ENCODE measurements at places on chromosomes 7 and 10.

DNA sequence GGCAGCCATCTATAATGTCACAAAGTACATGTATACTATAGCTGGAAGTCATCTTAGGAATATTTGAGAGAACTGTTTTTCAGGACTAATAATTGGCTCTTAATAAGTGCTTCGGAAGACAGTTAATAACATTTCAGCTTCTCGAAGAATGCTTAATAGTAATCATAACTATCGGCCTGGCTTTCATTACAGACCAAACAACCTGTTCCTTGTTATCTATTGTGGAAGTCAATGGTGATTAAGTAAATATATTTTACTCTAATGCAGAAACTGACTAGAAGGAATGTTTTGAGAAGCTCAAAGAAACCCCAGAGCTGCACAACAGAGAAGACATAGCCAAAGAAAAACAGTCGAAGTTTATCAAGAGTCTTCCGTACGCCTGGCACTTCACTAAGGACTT, 106.8 kb upstream of the FAM133B start:
- no peaks in the 10 kb centered on the region for H3K27me3 ChIP-seq
- H3K4me3 ChIP-seq: no peak overlapping the region
- DNase-seq: no peak
- no peaks in the 10 kb centered on the region for H3K36me3 ChIP-seq
- H3K27ac ChIP-seq: no peak overlapping the region

DNA sequence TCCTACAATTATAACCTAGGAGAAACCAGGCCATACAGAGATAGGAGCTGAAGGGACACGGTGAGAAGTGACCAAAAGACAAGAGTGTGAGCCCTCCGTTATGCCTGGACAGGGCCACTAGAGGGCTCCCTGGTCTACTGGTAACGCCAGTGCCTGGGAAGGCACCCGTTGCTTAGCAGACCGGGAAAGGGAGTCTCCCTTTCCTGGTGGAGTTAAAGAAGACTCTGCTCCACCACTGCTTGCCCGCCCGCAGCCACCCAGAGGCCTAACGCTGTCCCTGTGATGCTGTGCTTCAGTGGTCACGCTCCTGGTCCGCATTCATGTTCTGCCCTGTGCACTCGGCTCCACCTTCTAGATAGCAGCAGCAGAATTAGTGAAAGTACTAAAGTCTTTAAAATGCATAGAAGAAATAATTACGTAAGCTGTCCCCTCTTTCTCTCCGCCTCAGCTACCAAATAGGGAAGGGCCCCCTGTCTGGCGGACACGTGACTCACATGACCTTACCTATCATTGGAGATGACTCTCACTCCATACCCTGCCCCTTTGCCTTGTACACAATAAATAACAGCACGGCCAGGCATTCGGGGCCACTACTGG, 34.8 kb downstream of the GRID2IP start:
- H3K4me3 ChIP-seq: no peak overlapping the region
- peaks cover 6% of the 10 kb centered on the region for H3K4me1 ChIP-seq
- DNase-seq: peak; percentile 89
- no peaks in the 10 kb centered on the region for H3K36me3 ChIP-seq
- H3K27ac ChIP-seq: no peak overlapping the region
- no peaks in the 10 kb centered on the region for H3K27me3 ChIP-seq

DNA sequence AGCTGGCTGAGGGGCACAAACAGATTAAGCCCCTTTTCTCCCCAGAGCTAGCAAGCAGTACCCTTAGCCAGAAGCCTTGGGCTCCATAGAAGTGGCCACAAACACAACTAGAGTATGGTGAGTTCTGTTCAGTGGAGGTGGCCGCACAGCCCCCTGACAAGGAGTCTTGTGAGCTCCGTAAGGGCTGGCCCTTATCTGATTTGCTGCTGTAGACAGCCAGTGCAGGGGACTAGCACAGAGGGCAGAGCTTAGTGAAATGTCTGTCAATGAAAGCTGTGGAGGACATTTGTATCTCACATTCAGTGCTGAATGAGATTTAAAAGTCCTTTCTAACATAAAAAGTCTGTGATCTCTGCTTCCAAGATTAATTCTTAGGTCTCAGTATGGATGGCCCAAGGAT, 137.3 kb downstream of the AUTS2 start:
- no peaks in the 10 kb centered on the region for H3K27me3 ChIP-seq
- DNase-seq: no peak
- H3K4me1 ChIP-seq: peaks cover 6% of the 10 kb centered on the region

DNA sequence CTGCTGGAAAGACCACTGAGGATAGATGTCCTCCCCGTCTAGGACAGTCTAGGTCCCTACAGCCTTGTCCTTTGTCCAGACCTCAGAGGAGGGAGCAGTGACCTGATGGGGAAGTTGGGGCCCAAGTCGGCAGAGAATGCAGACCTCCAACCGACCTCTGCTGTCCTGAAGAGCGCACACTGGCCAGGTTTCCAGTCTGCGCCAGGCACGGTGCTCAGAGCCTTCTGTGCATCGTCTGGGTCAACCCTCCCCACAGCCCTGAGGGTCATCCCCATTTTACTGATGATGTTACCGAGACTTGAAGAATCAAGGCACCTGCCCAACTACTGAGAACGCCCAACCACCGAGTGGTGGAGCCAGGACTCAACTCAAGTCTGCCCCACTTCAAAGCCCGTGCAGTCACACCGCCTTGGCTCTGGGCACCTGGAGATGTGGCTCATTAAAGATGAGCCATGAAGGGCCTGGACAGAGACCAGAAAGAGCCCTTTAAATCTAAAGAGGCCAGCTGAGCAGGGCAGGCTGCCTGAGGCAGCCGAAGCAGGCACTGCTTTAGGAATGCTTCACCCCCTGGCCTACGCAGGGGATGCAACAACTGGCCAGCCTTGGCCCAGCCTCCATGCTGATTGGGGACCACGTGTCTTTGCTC, 4.4 kb downstream of the ITPRIP start:
- peaks cover 85% of the 10 kb centered on the region for H3K4me1 ChIP-seq
- H3K27ac ChIP-seq: peak overlapping the region; percentile 88
- H3K27me3 ChIP-seq: no peaks in the 10 kb centered on the region
- no peak overlapping the region for H3K4me3 ChIP-seq
- no peak for DNase-seq
- no peaks in the 10 kb centered on the region for H3K36me3 ChIP-seq

DNA sequence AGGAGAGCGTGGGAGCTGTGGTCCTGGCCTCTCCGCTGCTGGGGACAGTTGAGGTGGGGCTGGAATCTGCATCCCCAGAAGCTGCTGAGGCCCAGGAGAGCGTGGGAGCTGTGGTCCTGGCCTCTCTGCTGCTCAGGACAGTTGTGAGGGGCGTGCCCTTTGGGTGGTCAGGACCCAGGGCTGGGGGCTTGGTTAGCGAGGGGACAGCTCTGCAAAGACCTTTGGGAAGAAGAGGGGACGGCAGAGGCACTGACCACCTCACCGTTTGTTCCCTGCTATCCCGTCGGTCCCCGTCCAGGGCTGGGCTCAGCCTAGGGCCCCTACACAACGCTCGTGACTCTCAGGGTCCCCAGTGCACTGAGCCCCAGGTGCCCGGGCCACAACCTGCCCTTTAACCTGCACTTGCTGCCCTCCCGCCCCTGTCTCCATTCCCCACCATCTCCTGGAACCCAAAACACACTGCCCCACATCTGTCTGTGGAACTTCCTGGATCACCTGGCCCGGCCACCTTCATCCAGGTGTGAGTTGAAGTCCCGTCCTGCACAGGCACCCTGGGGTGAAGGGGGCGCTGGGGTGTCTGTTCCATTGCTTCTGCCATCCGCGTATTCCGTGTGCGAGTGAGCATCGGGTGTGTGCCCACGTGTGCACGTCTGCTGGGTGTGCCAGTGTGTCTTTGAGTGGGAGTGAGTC, 14.1 kb downstream of the FOXL3 start:
- no peaks in the 10 kb centered on the region for H3K27me3 ChIP-seq
- no peak overlapping the region for H3K4me3 ChIP-seq
- H3K4me1 ChIP-seq: no peaks in the 10 kb centered on the region
- H3K27ac ChIP-seq: no peak overlapping the region
- H3K36me3 ChIP-seq: no peaks in the 10 kb centered on the region

GRCh38 chr7:30472784-30473775, 5.5 kb downstream of the NOD1 start:
- H3K27ac ChIP-seq: peak overlapping the region; percentile 94
- H3K36me3 ChIP-seq: no peaks in the 10 kb centered on the region
- H3K4me3 ChIP-seq: no peak overlapping the region
- no peaks in the 10 kb centered on the region for H3K27me3 ChIP-seq
- no peak for DNase-seq
- peaks cover 95% of the 10 kb centered on the region for H3K4me1 ChIP-seq

GRCh38 chr7:107486041-107486440, 16.2 kb downstream of the GPR22 start:
- no peak overlapping the region for H3K4me3 ChIP-seq
- no peaks in the 10 kb centered on the region for H3K4me1 ChIP-seq
- no peaks in the 10 kb centered on the region for H3K27me3 ChIP-seq
- no peak for DNase-seq
- no peaks in the 10 kb centered on the region for H3K36me3 ChIP-seq

- H3K27ac ChIP-seq: no peak overlapping the region
- H3K36me3 ChIP-seq: peaks cover 7% of the 10 kb centered on the region
- peaks cover 7% of the 10 kb centered on the region for H3K4me1 ChIP-seq
- no peak overlapping the region for H3K4me3 ChIP-seq
- DNase-seq: no peak
These were observed 19.0 kb downstream of the VPS26A start for GRCh38 chr10:69142983-69143382.

DNA sequence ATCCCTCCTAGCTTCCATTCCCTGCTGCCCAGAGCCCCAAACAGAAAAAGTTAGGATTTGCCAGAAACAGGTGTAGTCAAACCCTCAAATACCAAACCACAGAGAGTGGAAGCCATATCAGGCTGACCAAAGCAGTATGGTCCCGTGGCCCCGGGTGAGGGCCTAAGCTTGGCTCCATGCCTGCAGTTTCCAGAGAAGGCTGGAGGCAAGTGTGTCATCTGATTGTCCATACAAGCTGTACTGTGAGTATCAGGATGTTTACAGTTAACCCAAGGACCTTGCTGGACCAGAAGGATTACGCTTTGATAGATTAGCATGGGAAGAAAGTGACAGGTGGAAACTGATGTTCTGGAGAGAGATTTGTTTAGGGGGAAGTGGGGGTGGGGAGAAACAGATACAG, 96.3 kb downstream of the PRKAG2 start:
- H3K27ac ChIP-seq: no peak overlapping the region
- H3K4me3 ChIP-seq: no peak overlapping the region
- no peaks in the 10 kb centered on the region for H3K27me3 ChIP-seq
- peaks cover 3% of the 10 kb centered on the region for H3K36me3 ChIP-seq

GRCh38 chr10:99328579-99329303, 415 bp upstream of the CNNM1 start:
- H3K27ac ChIP-seq: no peak overlapping the region
- peaks cover 18% of the 10 kb centered on the region for H3K4me1 ChIP-seq
- no peaks in the 10 kb centered on the region for H3K27me3 ChIP-seq
- no peaks in the 10 kb centered on the region for H3K36me3 ChIP-seq
- peak overlapping the region; percentile 43 for H3K4me3 ChIP-seq

DNA sequence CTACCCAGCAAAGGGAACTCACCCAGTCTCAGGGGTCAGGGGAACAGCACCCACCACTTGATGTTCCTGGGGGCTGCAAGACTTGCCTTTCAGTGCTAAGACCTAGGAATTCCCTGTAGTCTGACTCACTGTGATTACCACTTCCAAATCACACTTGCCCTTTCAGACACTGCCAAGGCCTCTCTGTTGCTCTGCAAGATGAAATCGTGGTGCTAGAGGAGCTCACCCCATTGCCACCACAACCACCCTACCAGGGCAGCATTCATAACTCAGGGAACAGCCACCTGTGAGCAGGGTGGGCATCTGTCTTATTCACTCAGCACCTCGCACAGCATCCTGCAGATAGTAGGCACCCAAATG, 36.5 kb downstream of the XPNPEP1 start:
- H3K27me3 ChIP-seq: no peaks in the 10 kb centered on the region
- no peak for DNase-seq
- no peak overlapping the region for H3K4me3 ChIP-seq
- no peaks in the 10 kb centered on the region for H3K4me1 ChIP-seq
- no peak overlapping the region for H3K27ac ChIP-seq
- H3K36me3 ChIP-seq: peaks cover 70% of the 10 kb centered on the region

DNA sequence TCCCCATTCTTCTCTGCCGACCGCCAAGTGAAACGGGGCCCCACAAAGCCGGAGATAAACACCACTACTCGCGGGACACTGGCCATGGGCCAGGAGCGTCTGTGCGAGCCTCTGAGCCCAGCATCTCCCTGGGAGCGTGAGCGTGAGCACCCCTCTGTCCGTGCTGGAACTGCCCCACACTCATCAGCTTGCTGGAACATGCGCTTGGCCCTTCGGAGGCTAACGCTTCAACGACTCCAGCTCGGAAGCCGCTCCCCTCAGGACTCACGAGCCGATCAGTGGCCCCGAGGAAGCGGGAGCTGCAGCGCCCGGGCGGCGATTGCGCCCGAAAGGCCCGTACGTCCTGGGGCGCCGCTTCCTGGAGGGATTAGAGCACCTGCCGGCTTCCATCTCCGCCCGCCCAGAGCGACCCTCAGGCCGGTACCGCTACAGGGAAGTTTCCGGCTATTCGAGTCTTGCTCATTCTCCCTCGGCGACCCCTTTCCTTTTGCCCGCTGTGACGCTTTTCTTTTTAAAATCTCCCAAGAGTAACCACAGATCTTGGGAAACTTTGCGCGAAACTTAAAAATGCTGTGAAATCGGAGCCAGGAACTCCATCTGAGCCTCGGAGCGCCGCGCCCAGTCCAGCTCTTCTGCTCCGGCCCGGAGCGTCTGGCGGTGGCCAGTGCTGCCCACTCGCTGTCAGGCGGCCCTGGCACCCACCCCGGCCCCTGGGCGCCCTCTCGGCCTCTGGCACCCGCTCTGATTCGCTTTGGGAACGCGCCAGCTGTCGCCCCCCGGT, 1.0 kb downstream of the TLL2 start:
- peaks cover 17% of the 10 kb centered on the region for H3K27me3 ChIP-seq
- H3K27ac ChIP-seq: no peak overlapping the region
- H3K4me1 ChIP-seq: peaks cover 23% of the 10 kb centered on the region
- peak overlapping the region; percentile 23 for H3K4me3 ChIP-seq
- H3K36me3 ChIP-seq: no peaks in the 10 kb centered on the region

DNA sequence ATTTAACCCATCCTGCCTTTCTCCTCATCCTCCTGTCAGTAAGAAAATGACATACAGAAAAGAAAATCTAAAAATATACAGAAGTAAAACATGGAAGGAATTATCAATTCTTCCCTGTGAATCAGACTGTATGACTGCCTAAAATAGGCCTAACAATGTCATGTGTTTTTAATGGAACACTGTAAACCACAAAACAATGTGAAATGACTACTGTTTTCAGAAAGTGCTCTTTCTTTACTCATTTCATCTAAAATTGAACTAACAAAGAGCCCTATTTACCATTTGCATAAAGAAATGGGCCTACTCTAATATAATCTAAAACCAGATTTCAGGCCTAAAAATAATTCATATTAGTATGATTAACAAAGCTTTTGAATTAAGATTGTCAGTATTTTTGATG, 35.7 kb downstream of the SEMA3E start:
- no peaks in the 10 kb centered on the region for H3K36me3 ChIP-seq
- no peak overlapping the region for H3K27ac ChIP-seq

DNA sequence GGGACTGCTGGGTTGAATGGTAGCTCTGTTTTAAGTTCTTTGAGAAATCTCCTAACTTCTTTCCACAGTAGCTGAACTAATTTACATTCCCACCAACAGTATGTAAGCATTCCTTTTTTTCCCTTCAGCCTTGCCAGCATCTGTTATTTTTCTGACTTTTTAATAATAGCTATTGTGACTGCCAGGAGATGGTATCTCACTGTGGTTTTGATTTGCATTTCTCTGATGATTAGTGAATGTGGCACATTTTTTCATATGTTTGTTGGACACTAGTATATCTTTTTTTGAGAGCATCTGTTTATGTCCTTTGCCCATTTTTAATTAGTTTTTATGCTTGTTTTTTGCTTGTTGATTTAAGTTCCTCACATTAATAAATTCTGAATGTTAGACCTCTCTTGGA, 990.8 kb downstream of the GATA3 start:
- no peak overlapping the region for H3K27ac ChIP-seq
- H3K4me3 ChIP-seq: no peak overlapping the region
- no peaks in the 10 kb centered on the region for H3K27me3 ChIP-seq
- no peaks in the 10 kb centered on the region for H3K4me1 ChIP-seq
- no peaks in the 10 kb centered on the region for H3K36me3 ChIP-seq
- no peak for DNase-seq
